Neural crest cell (in vitro differentiated cells): ENCODE measurements at places on chromosomes 7 and 10. TPM values are rescaled to one million over a fixed set of nuclear protein-coding genes. Genes with fewer than 3 reads are reported as not detected.

DNA sequence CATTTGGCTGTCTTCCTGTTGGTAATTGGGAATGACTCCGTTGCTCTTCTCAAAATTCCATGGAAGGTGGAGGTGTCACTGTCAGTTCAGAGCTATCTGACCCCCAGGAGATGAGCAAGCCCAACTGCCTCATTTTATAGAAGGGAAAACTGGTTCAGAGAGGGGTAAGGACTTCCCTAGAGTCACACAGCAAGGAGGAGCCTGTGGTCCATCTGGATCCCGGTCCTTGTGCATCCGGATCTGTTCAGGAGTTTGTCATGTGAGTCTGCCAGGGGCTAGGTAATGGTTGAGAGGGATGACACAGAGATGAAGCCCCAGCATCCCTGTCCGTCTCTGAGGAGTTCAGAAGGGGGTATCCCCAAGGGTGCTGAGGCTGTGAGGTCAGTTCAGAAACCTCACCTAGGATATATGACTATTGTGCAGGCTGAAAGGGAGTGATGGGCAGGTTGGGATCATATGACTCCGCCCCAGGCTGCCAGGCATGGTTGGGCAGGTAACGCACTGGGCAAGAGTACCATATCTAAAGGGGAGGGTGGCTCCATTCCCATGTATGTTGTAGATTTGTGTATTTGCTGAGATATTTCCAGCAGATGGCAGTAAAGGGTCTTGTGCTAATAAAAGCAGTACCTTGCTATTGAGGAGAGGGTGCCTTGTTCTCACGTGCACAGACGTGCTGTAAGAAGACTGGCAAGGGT is 16.0 kb upstream of the SLC29A3 start:
- H3K27ac ChIP-seq = no peak overlapping the region
- no peak for DNase-seq
- no peak overlapping the region for H3K4me3 ChIP-seq
- H3K27me3 ChIP-seq = peaks cover 3% of the 10 kb centered on the region
- no peaks in the 10 kb centered on the region for H3K36me3 ChIP-seq
- H3K4me1 ChIP-seq = peaks cover 13% of the 10 kb centered on the region

- no peak overlapping the region for H3K4me3 ChIP-seq
- no peak for DNase-seq
- H3K27me3 ChIP-seq = no peaks in the 10 kb centered on the region
- H3K4me1 ChIP-seq = no peaks in the 10 kb centered on the region
Measured at GRCh38 chr10:68224810-68225209, 7.1 kb downstream of the ATOH7 start.

DNA sequence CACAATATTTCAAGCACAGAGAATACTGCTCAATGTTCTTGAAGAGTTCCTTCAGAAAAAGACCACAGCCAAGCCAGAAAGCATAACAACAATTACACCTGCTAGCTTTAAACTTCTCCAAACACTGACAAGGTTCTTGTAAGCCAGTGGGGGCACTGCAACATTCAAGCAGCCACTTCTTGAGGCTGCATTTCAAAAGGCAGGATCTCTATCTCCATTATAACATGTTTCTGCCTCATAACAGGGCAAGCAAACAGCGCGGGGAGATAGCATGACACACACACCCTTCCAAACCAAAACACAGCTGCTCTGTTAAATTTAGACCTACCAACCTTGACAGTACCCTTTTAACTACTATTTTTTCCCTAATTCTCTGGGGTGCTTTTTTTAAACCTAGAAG is 30.8 kb downstream of the CHCHD3 start:
- H3K27ac ChIP-seq = no peak overlapping the region
- H3K36me3 ChIP-seq = no peaks in the 10 kb centered on the region
- H3K4me1 ChIP-seq = peaks cover 33% of the 10 kb centered on the region

DNA sequence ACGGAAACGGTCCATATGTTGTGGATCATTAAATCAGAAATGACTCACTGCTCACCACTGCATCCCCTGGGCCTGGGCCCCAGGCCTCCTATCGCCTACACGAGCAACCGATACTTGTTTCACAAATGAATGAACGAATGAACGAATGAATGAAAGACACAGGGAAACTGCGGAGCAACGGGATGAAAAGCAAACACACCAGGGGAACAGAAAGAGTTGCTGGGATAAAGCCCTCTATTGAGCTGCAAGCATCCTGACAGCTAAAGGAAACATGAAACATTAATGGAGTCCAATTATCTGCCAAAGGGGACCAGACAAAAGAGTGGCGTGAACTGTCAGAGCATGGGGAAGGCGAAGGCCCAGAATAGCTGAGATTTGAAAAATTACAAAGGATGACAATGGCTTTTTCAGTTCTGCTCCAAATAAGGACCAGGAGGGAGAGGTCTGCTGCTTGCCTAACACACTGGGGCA is 92.1 kb downstream of the GRB10 start:
- H3K27me3 ChIP-seq = peaks cover 17% of the 10 kb centered on the region
- no peak overlapping the region for H3K27ac ChIP-seq
- peaks cover 32% of the 10 kb centered on the region for H3K4me1 ChIP-seq
- no peak overlapping the region for H3K4me3 ChIP-seq
- H3K36me3 ChIP-seq = peaks cover 15% of the 10 kb centered on the region

DNA sequence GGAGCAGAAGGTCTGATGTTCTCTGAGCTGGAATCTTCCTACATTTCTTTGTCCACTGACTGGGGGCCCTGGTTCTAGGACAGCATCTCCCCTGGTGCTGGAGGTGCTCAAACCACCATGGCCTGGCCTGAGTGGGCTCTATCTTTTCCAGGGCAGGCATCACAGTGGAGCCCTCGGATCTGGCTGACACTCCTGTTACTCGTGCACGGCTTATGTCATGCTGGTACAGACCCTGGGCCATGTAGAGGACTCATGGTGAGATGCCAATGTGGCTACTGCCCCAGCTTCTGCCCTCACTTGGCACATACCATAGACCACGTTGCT is 96.0 kb downstream of the HIPK2 start:
- H3K36me3 ChIP-seq = peaks cover 24% of the 10 kb centered on the region
- no peaks in the 10 kb centered on the region for H3K27me3 ChIP-seq
- no peak overlapping the region for H3K4me3 ChIP-seq
- no peak overlapping the region for H3K27ac ChIP-seq
- no peak for DNase-seq
- peaks cover 40% of the 10 kb centered on the region for H3K4me1 ChIP-seq

- H3K27me3 ChIP-seq = peaks cover 30% of the 10 kb centered on the region
- no peak for DNase-seq
- no peaks in the 10 kb centered on the region for H3K4me1 ChIP-seq
- no peak overlapping the region for H3K4me3 ChIP-seq
Measured at GRCh38 chr10:52566471-52567246, 205.9 kb downstream of the MBL2 start.

TEX36 gene
- total RNA-seq = not detected in 2 replicates

JCAD gene
- total RNA-seq = 0.61 and 1.2 TPM in 2 replicates
